NCI-H524 treated with DMSO at 0.1 percent for 48 hours (cell line): ENCODE measurements at places on chromosomes 3 and 15.

GRCh38 chr3:55241098-55241497, 246.0 kb downstream of the WNT5A start:
- peak; percentile 69 for DNase-seq

DNA sequence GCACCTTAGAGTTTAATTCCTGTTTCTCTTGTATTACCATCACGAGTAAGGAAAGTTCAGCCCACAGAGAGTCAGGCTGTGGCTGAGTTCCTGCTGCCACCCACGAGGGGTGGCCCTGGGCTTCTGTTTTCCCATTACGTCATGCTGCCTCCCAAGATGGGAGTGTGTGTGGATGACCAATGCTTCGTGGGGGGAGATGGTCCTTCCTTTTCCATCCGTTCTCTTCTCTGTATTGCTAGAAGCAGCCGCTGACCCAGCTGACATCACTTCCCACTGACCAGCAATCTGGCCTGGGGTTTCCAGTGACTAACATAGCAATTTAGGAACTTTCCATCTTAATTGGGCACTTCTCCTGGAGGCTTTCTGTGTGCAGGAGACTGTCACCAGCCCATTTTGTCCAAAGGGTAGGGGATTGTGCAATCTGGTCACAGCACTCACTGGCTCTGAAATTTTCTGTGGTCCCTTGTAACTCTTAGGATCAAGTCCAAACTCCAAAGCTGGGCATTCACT, 9.3 kb downstream of the IRAK2 start:
- DNase-seq = no peak

DNA sequence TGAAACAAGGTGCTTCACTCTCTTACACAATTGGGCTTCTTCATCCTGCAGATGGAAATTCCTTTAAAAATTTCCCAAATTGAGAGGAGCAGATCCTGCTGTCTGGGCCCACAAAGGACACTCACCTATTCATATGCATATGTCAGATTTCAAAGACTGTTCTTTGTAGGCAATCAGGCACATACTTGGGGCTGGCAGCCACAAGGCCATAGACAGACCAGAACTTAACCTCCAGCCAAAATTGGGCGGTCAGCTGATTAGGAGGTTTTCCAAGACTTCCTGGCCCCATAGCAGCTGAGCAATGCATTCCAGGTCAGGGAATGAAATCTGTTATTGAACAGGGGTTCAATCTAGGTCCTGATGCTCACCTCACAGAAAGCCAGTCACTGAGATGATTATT, 15.0 kb upstream of the HPS3 start:
- DNase-seq = no peak

- DNase-seq = no peak
These were observed 27.5 kb downstream of the SMAD3 start for GRCh38 chr15:67092752-67093503.

- no peak for DNase-seq
These were observed 140.8 kb downstream of the ADAM10 start for GRCh38 chr15:58608711-58609110.

DNA sequence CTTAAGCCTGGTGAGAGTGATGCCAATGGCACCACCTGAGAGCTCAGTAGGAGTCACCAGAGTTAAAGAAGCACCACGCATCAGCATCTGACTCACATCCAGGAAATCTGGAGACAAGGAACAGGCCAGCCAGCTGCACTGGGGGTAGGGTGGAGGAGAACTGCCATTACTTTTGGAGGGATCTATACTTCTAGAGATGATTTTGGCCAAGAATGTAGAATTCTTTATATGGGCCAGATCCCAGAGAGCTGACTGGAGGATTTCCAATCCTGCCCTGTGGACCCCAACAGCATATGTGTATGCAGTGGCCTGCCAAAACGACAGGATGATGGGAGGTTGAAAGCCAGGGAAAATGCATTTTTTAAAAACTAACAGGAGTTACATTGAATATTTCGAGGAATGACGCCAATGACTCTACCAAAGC, 29.8 kb downstream of the CCR3 start:
- DNase-seq = no peak

DNA sequence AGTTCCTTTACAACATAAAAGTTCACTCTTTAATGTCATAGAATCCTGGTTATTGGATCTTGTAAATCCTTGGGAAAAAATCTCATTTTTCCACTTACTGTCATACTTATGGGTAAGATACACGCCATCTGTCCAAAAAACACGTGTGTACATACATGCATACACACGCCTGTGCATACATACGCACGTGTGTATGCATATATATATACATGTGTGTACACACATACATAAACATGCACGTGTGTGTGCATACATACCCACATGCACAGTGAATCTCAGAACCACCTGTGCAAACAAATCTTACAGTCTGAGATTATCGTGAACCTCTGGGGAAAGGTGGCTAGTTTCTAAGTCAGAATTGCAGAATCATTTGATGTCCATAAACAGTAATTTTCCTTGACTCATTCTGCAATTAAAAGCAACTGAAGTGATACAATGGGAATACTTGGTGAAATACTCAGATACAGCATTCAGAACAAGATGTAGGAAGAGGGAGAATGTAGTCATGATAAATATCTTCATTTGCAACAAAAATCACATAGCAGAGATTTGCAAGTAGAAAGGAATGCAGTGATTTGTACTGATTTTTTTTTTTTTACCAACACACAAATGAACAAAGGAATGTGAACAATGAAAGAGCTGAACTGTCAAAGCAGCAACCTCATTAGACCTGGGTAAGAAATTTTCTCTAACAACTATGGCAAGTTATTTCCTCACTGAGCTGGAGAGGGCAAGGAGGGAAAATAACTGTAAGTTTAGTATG, 160.6 kb upstream of the POU1F1 start:
- DNase-seq = no peak

GRCh38 chr3:39115870-39116269, 8.4 kb downstream of the TTC21A start:
- DNase-seq = no peak

- DNase-seq = no peak
These were observed 260.4 kb downstream of the RPLP1 start for GRCh38 chr15:69712991-69713390.

DNA sequence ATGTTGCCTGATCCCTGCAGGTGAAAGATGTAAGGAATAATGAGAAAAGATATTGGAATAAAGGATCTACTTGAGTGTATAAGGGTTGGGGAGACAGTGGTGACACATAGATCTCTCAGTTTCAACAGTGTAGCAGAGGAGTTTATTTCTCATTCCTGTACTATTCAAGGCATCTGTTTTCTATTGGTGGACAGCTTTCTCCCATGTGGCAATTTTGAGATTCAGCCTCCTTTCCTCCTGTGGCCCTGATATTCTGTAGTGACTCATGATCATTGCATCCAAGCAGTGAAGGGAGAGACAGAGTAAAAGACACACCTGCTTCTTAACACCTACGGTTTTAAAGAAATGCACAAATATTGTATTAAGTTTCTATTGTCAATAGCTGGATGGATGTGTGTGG, 327.6 kb downstream of the GRM7 start:
- DNase-seq = no peak

DNA sequence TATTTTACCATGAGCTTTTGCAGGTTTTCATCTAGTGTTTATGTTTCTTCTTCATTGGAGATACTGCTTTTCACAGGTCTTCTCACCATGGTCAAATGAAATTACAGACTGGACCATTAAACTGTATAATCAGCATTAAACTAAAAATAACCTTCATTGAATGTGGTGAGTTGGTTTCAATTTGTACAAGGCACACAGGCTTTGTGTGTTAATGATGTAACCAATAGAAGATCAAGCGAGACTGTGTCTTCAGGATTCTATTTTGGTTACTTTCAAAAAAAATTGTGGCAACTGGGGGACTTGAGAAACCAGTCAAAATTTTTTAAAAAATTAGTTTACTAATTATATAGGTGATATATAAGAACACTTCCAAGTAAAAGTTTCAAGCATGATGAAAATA, 54.3 kb upstream of the GCSAM start:
- no peak for DNase-seq

GRCh38 chr3:96831175-96831574, 16.8 kb downstream of the EPHA6 start:
- peak; percentile 89 for DNase-seq

- DNase-seq = no peak
These were observed 230.7 kb upstream of the SATB1 start for GRCh38 chr3:18655827-18656226.
